ENCODE measurements at places on chromosomes 12 and 14. TPM values are rescaled to one million over a fixed set of nuclear protein-coding genes. Genes with fewer than 3 reads are reported as not detected.
A peak's percentile ranks its signal among the peaks of the same experiment; 100 is the strongest.

Gene RDH16
- polyA plus RNA-seq: 0.15 TPM

Gene FOXA1
- polyA plus RNA-seq: not detected

Gene KRT78
- polyA plus RNA-seq: not detected

DNA sequence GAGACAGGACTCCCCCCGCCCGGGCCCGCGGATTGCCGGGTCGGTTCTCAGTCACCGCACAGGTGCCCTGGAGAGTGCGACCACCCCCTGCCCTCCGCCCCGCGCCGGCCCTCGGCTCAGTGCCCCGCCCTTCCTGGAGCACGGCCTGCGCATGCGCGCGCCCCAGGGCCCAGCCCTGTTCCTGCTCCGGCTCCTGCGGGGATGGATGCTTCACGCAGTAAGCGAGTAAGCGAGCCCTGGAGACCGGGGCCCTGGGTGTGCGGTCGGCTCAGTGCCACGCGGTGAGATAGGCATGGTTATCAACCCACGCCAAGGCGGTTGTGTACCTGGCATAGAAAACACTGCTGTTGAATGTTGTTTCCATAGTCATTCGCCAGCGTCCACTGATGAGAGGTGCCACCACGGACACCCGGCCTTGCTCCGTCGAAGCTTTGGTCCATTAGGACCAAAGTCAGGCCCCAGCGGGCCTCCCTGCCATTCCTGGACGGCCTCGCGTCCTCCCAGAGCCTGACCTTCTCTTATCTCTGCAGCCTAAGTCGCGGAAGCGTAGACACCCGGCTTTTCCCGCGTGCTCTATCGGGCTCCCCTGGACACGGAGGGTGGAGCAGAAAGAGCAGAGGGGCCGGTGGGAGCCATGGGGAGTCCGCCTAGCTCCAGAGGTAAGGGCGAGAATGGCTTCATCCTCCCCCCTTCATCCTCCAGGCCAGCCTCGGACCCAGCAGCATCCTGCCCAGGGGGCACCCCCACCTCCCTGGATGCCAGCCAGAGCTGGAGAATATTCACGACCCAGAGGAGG is 90.6 kb downstream of the PAPOLA start:
- peak; percentile 68 for DNase-seq

GRCh38 chr14:89325959-89326358 is 91.1 kb downstream of the FOXN3 start:
- no peak for DNase-seq
